ENCODE measurements at places on chromosomes 6 and 20. TPM values are rescaled to one million over a fixed set of nuclear protein-coding genes. Genes with fewer than 3 reads are reported as not detected.

Gene TMEM63B
- total RNA-seq = 61.8 TPM

Gene RSPO3
- 1.9 TPM for total RNA-seq

Gene MAS1
- not detected for total RNA-seq

Gene GRIK2
- 0.13 TPM for total RNA-seq

Gene UST
- total RNA-seq = 5.2 TPM

Gene SEMG1
- not detected for total RNA-seq

Gene RAET1G
- total RNA-seq = not detected

Gene BHLHE23
- not detected for total RNA-seq

Gene SLC13A3
- 2.6 TPM for total RNA-seq

All from kidney epithelial cell (primary cell).